ENCODE measurements at places on chromosomes 13 and 19.

DNA sequence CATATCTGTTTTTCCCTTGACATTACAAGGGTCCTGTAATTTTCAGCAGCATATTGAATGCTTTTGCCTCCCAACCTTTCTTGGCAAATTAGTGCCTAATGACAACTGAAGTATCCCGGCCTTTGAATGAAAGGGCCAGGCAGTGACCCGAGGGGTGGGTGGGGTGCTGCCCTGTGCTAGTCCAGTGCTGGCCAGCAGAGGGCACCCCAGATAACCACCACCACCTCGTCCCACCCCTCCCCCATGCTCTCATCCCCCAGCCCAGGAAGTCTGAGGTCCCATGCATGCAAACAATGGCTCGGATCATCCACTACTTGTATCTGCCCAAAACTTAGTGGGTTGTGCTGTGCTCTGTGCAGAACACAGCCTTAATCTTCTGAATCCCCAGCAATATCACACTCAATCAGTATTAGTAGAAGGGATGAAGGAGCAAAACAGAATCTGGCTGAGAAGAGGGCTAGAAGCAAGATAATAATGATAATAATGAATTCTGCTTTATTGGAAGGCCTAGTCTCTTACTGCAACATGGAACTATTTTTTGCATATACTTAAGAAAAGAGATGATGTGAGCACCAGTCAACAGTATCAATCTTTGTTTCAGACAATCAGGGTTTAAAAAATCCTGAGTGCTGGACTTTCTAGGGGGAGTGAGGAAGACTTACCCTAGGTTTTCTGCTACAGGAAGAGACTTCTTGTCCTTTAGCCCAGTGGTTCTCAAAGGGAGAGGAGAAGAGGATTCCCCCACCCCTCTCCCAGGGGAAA, 3.8 kb downstream of the ATP12A start:
- H3K27ac ChIP-seq, result no peak overlapping the region
- 0 out of 2 replicates have a peak, but pooled peaks cover 6% of the 10 kb centered on the region for H3K27me3 ChIP-seq
- H3K36me3 ChIP-seq, result no peaks in the 10 kb centered on the region
- peaks cover 4% of the 10 kb centered on the region for H3K4me1 ChIP-seq
- H3K4me3 ChIP-seq, result no peak overlapping the region

DNA sequence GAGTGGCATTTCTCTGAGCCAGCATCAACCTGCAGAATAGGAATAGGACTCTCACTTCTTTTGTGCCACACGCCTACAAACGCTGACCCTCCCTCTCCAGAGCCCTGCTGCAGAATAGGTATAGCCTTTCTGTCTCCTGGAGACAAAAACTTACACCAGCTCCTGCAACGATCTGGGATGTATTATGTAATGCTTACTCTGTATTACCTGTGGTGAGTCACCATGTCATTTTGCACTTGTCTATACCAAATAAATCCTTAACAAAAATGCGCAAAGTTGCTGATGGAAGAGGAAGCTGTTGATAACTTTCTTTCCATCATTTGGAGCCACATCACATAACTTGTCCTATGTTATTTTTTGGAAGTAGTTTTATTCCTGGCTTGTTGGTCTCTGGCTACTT, 155.8 kb upstream of the FNDC3A start:
- no peaks in the 10 kb centered on the region for H3K36me3 ChIP-seq
- H3K27ac ChIP-seq, result no peak overlapping the region
- H3K4me3 ChIP-seq, result no peak overlapping the region
- H3K27me3 ChIP-seq, result no peaks in the 10 kb centered on the region

DNA sequence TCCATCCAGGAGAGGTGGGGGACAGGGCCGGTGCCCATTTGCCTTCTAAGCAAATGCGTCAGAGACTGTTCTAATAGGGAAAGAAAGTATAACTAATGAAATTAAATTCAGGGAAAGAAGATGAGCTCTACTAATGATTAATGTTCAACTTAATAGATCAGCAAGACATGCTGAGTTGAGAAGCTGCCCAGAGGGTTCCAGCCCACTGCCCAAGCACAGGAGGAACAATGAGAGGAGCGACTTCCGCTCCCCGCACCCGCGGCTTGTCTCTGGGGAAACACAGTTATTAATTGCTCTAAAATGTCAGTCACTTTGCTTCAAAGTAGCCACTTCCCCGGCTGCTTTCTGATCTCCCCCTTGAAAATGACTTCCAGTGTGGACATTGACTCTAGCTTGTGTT, 331.3 kb downstream of the UQCRFS1 start:
- H3K4me1 ChIP-seq, result no peaks in the 10 kb centered on the region
- no peaks in the 10 kb centered on the region for H3K36me3 ChIP-seq
- no peak overlapping the region for H3K4me3 ChIP-seq
- no peak for DNase-seq

GRCh38 chr19:49776371-49776764, 9.6 kb downstream of the AP2A1 start:
- DNase-seq, result no peak
- no peaks in the 10 kb centered on the region for H3K4me1 ChIP-seq
- H3K36me3 ChIP-seq, result no peaks in the 10 kb centered on the region
- H3K27me3 ChIP-seq, result no peaks in the 10 kb centered on the region

DNA sequence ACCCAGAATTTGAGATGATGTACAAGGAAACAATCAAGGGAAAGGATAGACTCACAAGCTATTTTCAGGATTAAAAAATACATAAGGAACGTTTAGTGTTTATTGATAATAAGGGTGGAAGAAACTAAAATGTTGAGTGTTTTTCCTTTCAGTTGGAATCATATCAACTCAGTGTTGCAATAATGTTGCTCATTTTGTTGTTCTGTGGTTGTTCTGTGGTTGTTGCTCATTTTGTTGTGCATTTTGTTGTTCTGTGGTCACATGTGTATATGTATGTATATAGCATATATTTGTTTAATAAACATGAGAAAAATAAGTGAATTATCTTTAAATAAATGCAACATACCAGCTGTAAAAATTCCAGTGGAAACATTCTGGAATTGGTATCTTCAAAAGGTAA, 262.4 kb upstream of the SPRY2 start:
- peaks cover 8% of the 10 kb centered on the region for H3K4me1 ChIP-seq
- H3K27me3 ChIP-seq, result no peaks in the 10 kb centered on the region
- H3K36me3 ChIP-seq, result no peaks in the 10 kb centered on the region
